Stimulated activated CD4-positive, alpha-beta T cell treated with anti-CD3 and anti-CD28 coated beads, TNF-alpha, amount 100 ng/mL, for 1 hour (primary cell): ENCODE measurements at places on chromosomes 11 and 22.

DNA sequence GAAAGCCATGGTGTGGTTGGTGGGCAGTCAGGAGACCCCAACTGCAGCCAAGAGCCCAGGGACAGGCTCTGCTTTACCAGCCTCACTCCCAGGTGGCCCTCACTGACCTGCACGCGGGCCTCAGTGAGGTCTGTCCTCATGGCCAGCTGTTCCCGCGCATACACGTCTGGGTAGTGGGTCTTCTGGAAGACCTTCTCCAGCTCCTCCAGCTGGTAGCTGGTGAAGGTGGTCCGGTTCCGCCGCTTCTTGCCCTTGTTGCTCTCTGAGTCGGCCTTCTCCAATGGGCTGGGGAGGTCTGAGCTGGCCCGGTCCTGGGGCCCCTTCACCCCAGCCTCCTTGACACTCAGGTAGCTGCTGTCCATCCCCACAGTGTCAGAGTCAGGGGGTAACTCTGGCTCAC lies 34.7 kb downstream of the ALX4 start:
- no peak for DNase-seq

GRCh38 chr11:36407356-36407755 lies 102.7 kb downstream of the TRAF6 start:
- DNase-seq: no peak

GRCh38 chr11:31619980-31620379 lies 110.4 kb downstream of the ELP4 start:
- no peak for DNase-seq

- DNase-seq: no peak
These were observed 15.2 kb upstream of the EI24 start for GRCh38 chr11:125554038-125554437.

GRCh38 chr11:120020981-120021380 lies 116.9 kb downstream of the TRIM29 start:
- DNase-seq: no peak

DNA sequence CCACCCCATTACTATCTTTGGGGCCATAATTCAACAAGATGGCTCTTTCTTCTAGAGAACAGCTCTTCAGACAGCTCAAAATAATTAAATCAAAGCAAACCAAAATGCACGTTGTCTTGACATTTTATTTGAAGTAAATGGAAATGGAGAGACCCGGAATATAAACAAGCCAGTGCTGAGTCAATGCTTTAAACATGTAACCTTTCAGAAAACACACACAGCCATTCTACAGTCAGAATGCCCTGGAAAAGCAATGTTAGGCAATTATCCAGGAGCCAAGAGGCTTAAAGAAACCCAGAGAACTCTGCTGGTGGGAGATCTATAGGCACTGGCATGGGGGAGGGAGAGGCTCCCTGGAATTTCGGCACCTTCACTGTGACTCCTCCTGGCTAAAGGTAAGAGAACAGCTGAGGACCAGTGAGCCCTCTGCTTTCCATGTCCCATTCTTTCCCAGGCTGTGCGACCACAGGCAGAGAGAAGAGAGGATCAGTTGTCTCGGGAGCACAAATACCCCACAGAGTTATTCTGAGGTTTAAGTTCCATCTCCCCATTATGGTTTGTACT lies 254.0 kb upstream of the CCDC90B start:
- no peak for DNase-seq

DNA sequence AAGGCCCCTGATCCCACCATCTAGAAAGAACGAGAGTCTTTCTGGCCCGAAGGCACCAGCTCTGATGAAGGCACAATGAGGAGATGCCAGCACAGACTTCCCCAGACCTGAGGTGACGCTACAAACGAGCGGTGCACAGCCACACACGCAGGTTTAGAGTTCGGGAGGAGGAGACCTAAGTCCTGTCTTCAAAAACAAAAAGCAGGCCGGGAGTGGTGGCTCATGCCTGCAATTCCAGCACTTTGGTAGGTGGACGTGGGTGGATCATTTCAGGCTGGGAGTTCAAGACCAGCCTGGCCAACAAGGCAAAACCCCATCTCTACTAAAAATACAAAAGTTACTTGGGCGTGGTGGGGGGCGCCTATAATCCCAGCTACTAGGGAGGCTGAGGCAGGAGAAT lies 9.5 kb downstream of the LTO1 start:
- no peak for DNase-seq

GRCh38 chr11:10916665-10917064 lies 58.8 kb upstream of the ZBED5 start:
- no peak for DNase-seq

- DNase-seq: no peak
These were observed 13.5 kb upstream of the DTX4 start for GRCh38 chr11:59158206-59159068.

DNA sequence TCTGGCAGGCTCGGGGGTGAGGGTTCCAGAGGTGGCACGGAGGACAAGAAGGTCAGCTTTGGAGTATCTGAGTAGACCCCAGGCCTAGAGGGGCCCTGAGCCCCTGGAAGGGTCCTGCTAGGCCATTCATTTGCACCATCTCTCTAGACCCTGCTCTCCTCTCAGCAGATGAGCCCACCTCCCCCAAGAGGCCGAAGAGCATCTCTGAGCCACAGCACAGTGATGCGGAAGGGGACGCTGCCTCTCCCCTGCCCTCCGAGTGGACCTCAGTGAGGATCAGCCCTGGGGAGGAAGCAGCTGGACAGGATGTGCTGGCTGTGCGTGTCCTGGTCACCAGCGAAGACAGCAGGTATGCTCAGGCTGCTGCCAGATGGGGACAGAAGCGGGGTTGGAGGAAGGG lies 101.6 kb upstream of the PARVA start:
- no peak for DNase-seq

GRCh38 chr11:59773083-59773440 lies 17.9 kb downstream of the STX3 start:
- DNase-seq: no peak

- no peak for DNase-seq
These were observed 11.6 kb downstream of the CDPF1 start for GRCh38 chr22:46238541-46238940.

GRCh38 chr11:61762798-61763197 lies 10.4 kb downstream of the MYRF start:
- DNase-seq: no peak

DNA sequence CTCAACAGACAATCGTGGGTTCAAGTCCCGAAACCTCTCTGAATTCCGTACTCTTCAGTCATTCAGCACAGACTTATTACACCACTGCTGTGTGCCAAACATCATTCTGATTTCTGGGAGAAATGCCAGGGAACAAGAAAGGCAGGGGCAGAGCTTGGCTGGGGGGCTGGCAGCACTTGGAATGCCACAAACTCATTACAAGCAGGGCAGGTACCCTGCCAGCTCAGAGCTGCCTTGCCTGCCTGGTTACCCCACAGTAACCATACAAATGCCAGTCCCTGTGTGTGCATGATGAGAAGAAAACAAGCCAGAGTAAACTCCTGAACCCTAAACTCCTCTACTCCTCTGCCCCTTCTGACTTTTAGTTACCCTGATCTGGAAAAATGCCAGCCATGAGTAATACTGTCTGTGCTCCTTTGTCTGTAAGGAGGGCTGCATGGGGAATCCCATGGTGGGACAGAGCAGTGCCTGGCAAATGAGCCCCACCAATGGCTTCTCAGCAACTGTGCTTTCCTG lies 6.9 kb upstream of the RAD9A start:
- no peak for DNase-seq

- DNase-seq: no peak
These were observed 5.9 kb upstream of the CSF2RB start for GRCh38 chr22:36907253-36908195.

DNA sequence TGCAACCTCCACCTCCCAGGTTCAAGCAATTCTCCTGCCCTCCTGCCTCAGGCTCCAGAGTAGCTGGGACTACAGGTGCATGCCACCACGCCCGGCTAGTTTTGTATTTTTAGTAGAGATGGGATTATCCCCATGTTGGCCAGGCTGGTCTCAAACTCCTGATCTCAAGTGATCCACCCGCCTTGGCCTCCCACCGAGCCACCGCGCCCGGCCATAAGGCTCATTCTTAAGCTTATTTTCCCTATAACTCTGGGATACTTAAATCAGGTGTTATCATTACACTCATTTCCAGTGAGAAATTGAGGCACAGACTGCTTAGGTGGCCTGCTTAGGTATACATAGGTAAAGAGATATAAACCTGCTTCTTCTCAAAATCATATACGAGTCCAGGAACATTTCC lies 188.3 kb upstream of the MTNR1B start:
- DNase-seq: no peak

DNA sequence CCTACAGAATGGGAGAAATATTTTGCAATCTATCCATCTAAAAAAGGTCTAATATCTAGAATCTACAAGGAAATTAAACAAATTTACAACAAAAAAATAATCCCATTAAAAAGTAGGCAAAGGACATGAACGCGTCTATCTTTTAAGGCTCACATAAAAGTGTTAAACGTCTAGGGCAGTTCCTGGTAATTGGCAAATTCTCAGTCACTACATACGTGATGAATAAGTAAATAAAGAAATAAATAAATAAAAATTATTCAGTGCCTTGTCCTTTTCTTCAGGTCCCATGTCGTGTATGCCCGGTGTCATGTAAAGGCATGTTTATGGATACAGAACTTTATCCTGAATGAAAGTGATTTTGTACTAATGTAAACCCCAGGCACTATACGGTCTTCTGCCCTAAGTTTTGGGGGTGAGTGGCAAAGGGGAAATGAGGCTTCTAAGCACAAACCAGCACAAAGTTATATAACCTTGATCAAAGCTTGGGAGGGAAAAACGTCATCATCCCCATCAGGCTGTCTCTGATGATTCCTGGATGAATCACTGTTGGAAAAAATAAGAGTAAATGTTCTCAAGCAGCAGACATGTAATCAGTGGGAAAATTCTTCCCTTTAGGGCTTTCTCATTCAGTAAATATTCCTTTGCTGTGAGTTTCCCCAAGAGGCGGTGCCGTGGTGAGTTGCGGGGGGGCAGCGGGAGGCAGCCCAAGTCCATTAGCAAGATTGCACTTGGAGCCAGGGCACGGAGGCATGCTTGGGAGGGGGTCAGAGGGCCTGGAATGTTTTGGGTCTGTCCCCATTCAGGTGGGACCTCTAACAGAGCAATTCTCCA lies 30.4 kb upstream of the MICAL2 start:
- DNase-seq: no peak

DNA sequence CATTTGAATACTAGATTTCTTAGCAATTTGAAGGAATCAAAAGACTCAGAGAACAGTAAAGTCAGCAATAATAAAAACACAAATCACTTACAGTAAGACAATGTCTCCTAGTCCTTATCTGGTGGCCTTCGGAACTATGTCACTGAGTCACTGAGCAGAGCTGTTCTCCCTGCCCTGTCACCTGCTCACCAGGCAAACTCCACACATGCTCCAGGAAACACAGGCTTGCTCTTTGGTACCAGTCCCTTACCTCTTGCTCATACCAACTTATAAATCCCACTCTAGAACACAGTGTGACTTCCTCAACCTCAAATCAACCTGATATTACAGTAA lies 81.1 kb upstream of the CHRM4 start:
- no peak for DNase-seq

- DNase-seq: no peak
These were observed 6.4 kb upstream of the CCKBR start for GRCh38 chr11:6253197-6253596.

DNA sequence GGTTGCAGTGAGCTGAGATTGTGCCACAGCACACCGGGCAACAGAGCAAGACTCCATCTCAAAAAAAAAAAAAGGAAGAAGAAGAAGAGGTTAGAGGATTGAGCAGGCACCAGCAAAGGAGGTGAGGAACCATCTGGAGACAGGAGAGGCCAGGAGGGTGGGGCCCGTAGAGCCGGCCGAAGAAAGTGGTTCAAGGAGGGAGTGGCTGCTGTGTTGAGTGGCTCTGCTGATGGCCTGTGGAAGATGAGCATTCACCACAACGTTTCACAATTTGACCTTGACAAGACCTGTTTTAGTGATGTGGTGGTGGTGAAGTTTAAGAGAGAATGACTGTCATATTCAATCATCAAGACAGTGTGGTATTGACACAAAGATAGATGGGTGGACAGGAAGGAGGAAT lies 6.8 kb upstream of the CTSD start:
- DNase-seq: no peak

- DNase-seq: no peak
These were observed 146.0 kb upstream of the SYT13 start for GRCh38 chr11:45432100-45432499.

DNA sequence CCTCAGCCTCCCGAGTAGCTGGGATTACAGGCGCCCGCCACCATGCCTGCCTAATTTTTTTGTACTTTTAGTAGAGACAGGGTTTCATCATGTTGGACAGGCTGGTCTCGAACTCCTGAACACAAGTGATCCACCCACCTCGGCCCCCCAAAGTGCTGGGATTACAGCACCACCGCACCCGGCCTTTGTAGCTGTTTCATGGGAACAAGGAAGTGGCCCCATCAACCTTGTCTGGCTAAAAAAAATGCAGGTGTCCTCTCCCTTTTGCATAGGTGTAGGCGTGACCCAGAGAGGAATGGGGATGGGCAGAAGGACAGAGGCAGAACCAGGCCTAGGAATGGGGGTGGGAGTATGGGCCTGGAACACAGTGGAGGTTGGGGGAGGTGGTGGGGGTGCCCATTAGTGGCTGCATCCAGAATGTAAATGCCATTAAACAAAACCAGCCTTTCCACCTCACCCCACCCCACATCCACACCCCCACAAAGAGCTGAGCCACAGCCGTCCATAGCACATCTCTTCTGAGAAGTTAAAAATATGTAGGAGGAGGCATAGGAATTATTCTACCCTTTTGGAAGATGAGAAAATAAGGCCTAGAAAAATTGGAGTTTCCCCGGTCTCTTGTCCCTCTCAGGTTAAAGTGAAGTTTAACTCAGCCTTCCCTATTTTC lies 22.8 kb upstream of the SCGB1A1 start:
- DNase-seq: no peak

- DNase-seq: no peak
These were observed 72.6 kb downstream of the DDIAS start for GRCh38 chr11:82974135-82974534.

DNA sequence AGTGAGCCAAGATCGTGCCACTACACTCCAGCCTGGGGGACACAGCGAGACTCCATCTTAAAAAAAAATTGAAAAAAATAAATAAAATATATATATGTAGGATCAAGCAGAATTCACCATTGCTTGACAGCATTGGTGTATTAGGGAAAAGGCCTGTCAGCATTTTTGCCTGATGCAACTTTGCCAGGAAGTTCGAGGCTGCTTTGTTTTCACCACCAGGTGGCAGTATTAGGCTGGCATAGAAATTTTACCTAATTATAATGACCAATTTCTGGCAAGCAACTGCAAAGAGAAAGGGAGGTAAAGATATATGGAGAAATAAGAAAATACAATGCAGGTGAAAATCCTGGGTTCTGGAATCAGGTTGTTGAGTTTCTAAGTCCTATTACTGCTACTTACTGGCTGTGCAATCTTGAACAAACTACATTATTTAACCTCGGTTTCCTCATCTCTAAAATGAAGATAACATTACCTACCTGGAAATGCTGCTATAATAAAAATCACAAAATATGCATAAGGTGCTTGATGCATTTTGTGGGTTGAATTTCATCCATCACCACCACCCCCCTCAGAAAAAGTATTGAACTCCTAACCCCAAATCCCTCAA lies 24.7 kb downstream of the LAYN start:
- DNase-seq: no peak

DNA sequence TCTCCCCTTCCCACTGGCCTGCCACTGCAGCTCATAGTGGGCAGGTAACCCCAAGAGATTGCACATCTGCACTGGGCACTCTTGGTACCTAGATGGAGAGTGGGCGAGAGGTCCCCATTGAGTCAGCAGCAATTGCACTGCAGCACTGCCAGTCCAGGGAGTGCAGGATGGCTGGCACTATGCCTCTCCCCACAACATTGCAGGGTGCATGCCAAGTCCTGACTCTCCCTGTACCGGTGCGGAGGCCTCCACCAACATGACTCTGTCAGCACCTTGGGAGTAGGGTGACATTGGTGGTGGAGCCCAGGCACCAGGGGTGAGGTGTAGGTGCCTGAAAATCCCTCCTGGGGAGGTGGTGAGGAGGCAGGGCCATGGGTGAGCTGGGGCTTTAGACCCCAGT lies 82.2 kb downstream of the TRAF6 start:
- no peak for DNase-seq
